ENCODE measurements at places on chromosomes 4 and X. TPM values are rescaled to one million over a fixed set of nuclear protein-coding genes. Genes with fewer than 3 reads are reported as not detected.

Gene GUCY1B1
- 5.0 TPM for total RNA-seq

Gene AVPR2
- total RNA-seq: 0.78 TPM

Gene NUDT11
- 3.2 TPM for total RNA-seq

Gene CT55
- not detected for total RNA-seq

Gene SSX1
- total RNA-seq: not detected

Gene PAGE5
- total RNA-seq: not detected

Gene TAF7L
- not detected for total RNA-seq

Gene SMIM31
- not detected for total RNA-seq

Gene UBQLN2
- 37.7 TPM for total RNA-seq

Gene TMEM31
- total RNA-seq: not detected

Gene SLC25A14
- total RNA-seq: 11.0 TPM

Gene UGT8
- 0.28 TPM for total RNA-seq

Gene MAGEA12
- not detected for total RNA-seq

Gene CFAP47
- total RNA-seq: not detected

Gene TMSB15A
- 2.4 TPM for total RNA-seq

Gene TASL
- 0.85 TPM for total RNA-seq

Gene EVC2
- 2.7 TPM for total RNA-seq

Gene MCTS1
- 45.6 TPM for total RNA-seq

Gene SEC31A
- total RNA-seq: 209 TPM
